ENCODE measurements at places on chromosomes 12 and 14.

DNA sequence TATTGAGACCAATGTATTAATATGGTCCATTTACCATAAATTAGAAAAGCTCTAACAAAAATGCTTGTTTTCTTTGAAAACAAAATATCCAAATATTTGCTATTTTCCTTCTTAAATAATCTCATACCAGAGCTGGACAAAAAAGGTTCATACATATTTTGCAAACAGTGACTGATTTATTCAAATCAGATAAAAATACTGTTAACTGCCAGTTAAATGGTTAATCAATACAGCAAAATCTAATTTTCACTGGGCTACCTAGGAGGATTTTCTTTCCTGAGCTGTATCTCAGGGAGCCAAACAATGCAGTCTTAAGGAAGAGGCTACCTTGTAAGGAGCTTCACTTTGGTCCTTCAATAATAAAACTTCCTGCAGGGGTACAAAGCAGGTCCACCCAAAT lies 2.0 kb downstream of the FERMT2 start:
- DNase-seq, result no peak

DNA sequence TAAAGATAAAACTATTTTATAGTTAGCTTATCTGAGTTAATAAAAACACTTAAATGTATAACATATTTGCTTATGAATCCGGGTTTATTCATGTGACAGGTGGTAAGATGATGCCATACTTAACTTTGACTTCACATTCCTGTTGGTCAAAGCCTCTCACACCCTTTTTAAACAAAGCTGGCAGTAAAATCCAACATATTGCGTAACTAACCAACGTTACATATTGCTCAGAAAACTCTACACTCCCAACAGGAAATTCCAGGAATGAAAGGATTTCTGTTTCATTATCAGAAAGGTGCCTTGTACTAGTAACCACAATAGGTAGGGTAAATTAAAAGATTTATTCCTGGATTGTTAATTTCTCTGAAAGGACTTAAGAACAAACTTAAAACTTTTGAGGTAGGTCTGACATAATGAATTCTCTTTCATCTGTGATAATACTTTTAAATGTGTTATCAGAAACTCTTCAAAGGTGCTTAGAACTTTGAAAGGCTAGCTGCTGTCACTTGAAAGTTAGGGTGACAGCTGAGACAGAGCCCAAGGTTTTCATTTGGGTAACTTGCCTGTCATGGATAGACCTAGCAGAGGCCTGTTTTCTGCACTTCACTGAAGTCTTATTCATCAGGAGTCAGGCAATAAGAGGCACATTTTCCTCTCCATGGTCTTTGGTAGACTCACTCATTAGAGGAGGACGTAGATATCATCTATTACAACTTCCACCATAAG lies 23.8 kb upstream of the CATSPERB start:
- DNase-seq, result peak; percentile 3

DNA sequence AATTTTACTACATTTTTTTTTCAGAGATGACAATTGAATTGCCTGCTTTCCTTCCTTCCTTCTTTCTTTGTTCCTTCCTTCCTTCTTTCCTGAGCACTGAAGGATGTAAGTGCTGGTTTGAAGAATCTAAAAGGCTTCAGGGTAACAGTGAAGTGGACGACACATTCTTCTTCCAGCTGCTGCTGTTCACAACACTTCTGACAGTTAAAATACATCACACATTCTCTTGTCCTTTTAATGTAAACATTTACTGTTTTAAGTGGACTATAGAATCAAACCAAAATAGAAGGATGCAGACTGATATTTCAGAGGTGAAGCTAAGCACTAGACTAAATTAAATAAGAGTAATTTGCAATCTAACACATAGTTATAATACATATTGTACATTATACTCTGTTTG lies 151.5 kb downstream of the MSRB3 start:
- peak; percentile 29 for DNase-seq

GRCh38 chr14:93056166-93056839 lies 59.4 kb downstream of the ITPK1 start:
- DNase-seq, result no peak

DNA sequence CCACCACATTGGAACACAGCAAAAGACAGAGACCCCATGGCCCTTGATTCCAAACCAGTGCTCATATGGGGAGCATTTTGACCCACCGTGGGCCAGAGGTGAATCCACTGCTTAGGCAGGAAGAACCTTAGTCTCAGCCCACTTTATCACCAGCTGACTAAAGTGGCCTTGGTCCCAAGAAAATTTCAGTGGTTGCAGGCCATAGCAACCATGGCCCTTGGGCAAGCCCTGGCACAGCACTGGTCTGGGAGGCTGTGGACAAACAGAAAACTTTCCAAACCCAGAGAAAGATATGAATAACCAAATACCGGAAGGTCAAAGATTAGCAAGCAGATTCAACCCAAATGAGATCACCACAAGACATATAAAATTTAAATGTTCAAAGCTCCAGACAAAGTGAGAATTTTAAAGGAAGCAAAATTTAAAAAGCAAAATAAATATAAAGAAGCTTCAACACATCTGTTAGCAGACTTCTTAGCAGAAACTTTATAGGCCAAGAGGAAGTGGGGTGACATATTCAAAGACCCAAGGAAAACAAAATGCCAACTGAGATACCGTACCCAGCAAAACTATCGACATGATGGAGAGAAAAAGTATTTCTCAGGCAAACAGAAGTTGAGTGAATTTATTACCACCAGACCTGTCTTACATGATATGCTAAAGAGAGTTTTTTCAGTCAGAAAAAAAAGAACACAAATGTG lies 7.8 kb downstream of the KLRK1 start:
- no peak for DNase-seq

DNA sequence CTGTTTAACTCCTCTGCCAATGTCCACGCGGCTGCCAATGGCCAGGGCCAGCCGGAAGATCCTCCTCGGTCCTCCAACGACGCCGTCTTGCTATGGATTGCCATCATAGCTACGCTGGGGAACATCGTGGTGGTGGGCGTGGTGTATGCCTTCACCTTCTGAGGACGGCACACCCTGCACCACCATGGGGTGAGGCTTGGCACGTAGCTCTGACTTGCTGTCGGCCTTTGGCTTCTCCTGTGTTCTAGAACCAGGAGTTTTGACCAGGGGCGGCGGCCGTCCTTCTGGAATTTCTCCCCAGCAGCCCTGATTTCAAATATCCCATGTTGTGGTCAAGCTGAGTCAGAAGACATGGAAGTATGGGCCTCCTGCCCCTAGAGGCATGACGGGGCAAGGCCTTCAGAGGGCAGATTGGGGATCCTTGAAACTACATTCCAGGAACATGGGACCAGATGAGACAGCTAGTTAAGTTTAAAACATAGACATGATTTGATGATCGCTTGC lies 47.5 kb downstream of the C14orf132 start:
- DNase-seq, result peak; percentile 70

DNA sequence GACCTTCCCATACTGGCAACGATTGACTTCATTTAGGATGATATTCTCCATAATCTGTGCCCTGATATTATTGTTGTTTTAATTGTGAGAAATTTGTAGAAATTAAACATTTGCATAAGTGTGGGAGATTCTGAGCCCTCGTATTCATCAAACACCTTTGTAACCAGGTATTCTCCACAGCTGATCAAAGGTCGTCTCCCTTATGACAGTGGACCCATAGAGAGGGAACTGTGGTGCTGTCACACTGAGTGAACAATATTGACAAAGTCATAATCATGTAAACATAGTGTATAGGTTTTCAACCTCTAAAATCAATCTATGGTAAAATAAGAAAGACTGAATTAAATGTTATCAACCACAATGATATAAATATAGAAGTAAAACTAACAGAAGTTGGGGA lies 14.9 kb upstream of the PLEKHG3 start:
- no peak for DNase-seq

GRCh38 chr12:128918481-128919260 lies 65.4 kb downstream of the GLT1D1 start:
- DNase-seq, result no peak

GRCh38 chr12:7093486-7093885 lies 1.2 kb upstream of the C1R start:
- no peak for DNase-seq

- DNase-seq, result peak; percentile 40
These were observed 154.0 kb upstream of the SSTR1 start for GRCh38 chr14:38053666-38054065.

- no peak for DNase-seq
These were observed 4.1 kb upstream of the CLEC4D start for GRCh38 chr12:8508910-8509841.

- no peak for DNase-seq
These were observed 406.3 kb downstream of the SLC6A15 start for GRCh38 chr12:84506282-84506681.

DNA sequence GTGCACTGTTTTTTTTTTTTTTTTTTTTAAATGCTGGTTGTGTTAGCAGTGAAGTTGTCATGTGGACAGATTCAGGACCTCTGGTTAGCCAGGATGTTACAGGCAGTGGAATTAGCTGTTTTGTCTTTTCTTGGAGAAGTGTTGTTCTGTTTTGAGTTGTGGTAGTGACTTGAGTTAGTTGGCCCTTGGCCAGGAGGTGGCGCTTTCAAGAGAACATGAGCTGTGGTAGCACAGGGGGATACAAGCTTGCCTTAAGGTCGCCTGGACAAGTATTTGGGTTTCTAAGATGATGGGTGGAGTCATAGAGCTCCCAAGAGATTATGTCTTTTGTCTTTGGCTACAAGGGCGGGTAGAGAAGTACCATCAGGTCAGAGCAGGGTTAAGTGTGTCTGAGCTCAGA lies 33.3 kb upstream of the CCDC198 start:
- no peak for DNase-seq

DNA sequence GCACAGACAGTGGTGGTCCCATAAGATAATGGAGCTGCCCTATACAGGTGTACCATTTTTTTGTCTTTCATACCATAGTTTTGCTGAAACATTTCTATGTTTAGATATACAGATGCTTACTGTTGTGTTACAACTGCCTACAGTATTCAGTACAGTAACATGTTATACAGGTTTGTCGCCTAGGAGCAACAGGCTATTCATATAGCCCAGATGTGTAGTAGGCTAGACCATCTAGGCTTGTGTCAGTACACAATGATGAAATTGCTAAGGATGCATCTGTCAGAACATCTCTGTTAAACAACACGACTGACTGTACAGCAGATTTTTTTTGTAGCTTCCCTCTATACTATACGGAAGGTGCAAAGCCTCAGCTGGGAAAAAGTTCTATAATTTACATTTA lies 30.5 kb downstream of the RAD9B start:
- no peak for DNase-seq

- DNase-seq, result peak; percentile 16
These were observed 346.8 kb downstream of the ETNK1 start for GRCh38 chr12:22971701-22972191.

DNA sequence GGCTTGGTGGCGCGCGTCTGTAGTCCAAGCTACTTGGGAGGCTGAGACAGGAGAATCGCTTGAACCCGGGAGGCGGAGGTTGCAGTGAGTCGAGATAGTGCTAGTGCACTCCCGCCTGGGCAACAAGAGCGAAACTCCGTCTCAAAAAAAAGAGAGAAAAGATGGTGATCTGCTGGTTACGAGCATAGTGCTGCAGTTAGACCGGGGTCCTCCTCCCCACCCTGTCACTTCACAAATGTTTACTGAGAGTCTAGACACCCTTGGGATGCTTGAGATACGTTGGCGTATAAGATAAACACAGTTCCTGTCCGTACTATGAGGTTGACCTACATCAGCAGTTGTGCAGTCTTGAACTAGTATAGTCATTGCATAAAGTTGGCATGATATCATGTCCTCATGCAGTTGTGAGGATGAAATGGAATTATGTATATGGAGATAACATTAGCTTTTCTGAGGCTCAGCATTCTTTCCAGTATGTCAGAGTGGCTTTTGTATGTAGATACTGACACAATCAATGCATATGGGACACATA lies 787 bp downstream of the ACAD10 start:
- no peak for DNase-seq

- DNase-seq, result no peak
These were observed 32.0 kb downstream of the EAPP start for GRCh38 chr14:34507459-34507858.

DNA sequence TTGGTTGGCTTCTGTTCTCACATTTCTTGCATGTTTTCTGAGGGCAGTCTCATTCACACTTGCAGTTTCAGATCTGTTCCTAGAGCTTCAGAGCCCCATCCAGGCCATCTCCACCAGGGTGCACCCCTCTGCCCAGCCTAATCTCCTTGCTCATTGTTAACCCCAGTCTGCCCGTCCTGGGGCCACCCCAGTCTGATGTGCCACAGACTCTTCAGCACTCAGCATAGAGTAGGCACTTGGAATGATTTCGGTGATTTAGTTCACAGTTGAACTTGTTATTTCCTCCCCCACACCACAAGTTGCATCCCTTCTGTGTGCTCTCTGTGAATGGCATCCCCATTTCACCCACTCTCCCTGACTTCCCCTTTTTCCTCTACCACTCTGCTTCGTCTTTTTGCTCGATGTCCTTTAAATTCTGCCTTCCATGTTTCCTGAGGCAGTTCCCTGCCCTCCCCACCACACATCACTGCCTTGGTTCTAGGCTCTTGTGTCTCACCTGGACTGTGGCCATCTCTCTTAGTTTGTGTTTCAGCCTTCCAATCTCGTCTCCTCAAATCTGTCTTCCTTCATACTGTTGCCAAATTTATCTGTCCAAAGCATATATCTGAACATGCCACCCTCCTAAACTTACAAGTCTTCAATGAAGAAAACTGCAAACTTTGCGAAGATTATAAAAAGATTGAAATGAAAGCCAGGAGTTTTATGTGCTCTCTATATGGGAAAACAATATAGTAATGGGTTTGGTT lies 41.5 kb downstream of the ANO6 start:
- no peak for DNase-seq

DNA sequence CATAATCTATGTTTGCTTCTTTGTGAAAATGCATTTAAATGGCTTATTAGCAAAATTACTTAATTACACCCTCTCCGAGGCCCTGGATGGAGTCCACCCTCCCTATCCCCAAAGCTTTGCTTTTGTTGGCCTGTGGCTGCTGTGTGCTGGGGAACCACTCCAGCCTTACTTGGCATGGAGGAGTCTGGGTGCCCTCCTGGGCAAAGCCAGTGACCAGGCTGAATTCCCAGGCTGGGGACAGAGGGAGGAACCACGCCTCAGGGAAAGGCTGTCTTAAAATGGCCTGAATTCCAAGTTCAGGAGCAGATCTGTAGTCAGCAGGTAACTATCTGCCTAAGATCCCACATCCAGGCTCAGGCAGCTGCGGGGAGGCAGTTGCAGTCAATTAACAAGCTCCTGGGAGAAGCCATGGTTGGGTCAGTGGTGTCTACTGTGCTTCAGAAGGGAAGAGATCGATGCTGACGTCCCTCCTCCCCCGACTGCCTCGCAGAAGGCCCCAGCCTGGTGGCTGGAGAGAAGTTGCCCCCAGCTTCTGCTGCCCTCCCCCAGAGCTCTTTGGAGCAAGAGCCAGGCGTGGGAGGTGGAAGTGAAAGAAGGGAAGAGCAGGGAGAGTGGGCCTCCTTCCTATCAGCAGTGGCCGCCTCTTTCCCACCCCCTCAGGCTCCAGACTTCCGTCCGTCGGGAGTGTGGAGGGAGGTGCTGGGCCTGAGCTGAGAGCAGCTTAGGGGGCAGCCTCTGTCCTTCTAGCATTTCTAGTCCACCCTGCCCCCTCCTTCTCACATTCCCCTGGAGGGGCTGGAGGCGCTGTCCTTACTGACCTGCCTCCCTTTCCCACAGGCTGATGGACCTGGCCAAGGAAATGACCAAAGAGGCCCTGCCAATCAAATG lies 11.3 kb downstream of the VASH1 start:
- peak; percentile 74 for DNase-seq
